ENCODE measurements at places on chromosomes 12 and 14. TPM values are rescaled to one million over a fixed set of nuclear protein-coding genes. Genes with fewer than 3 reads are reported as not detected.

GRCh38 chr14:56854325-56854724, 44.0 kb upstream of the OTX2 start:
- H3K4me3 ChIP-seq: no peak overlapping the region
- no peak for DNase-seq
- no peak overlapping the region for H3K27ac ChIP-seq
- H3K4me1 ChIP-seq: no peaks in the 10 kb centered on the region

DNA sequence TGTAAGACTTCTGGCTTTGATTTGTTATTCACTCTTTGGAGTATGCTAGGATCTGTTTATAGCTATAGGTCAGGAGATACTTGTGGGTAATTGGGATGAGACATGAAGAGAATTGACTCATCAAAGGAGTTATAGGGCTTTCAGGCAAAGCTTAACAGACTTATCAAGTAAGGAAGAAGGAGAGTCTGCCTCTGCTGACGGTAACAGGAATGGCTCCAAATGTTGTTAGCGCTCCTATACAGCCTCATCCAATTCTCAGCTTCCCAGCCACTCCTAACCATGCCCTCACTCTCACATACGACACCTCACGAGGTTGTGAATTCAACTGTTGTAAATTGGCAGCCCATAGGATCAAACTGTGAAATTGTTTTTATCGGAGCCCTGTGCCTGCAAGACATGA, 140.5 kb downstream of the KCNA5 start:
- no peak overlapping the region for H3K27ac ChIP-seq
- no peak overlapping the region for H3K4me3 ChIP-seq
- no peak for DNase-seq
- H3K36me3 ChIP-seq: no peaks in the 10 kb centered on the region

GRCh38 chr14:81837304-81837703, 303.7 kb upstream of the SEL1L start:
- DNase-seq: no peak
- H3K27ac ChIP-seq: no peak overlapping the region
- H3K4me3 ChIP-seq: no peak overlapping the region
- no peaks in the 10 kb centered on the region for H3K27me3 ChIP-seq

DNA sequence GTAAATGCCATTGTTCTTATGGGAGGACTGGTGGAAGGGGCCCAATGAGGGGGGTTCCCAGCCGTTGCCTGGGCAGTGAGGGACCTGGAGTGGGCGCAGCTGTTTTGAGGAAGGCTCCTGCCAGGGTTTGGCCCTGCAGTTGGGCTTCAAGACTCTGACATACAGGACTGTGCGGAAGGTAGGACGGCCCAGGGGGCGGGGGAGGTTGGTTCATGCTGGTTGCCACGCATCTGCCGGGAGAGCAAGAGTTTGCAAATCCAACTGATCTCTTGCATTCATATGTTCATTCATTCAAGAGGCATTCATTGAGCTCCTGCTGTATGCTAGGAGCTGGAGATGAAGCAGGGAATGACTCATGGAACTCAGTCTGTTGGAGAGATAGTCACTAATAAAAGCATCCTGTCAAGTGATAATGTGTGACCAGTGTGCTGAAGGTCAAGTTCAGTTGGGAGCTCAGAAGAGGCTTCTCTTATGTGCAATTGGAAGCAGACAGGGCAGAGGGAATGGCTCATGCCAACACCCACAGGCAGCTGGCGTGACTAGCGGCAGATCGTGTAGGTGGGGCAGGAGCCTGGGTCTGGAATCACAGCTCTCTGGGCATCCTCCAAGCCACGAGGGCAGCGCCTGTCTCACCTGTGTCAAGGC, 7.8 kb downstream of the SH2B3 start:
- H3K36me3 ChIP-seq: peaks cover 19% of the 10 kb centered on the region
- H3K4me3 ChIP-seq: no peak overlapping the region

DNA sequence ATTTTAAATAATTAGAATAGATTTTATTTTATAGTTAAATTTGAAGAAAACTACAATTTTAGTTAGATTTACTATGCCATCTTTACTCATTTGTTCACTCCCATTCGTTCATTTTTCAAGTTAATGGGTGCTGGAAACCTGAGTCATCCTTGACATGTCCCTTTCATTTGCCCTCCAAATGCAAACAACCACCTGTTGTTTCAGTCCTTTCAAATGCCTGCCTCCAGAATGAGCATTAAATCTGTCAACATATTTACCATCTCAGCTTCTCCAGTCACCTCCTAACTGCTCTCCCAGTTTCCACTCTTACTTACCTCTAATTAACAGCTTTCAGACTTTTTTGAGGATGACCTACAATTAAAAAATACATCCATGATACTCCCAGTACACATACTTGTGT, 375.5 kb downstream of the RAD51B start:
- no peak overlapping the region for H3K27ac ChIP-seq
- H3K27me3 ChIP-seq: no peaks in the 10 kb centered on the region
- no peak overlapping the region for H3K4me3 ChIP-seq
- peaks cover 10% of the 10 kb centered on the region for H3K36me3 ChIP-seq
- H3K4me1 ChIP-seq: peaks cover 12% of the 10 kb centered on the region
- no peak for DNase-seq

DNA sequence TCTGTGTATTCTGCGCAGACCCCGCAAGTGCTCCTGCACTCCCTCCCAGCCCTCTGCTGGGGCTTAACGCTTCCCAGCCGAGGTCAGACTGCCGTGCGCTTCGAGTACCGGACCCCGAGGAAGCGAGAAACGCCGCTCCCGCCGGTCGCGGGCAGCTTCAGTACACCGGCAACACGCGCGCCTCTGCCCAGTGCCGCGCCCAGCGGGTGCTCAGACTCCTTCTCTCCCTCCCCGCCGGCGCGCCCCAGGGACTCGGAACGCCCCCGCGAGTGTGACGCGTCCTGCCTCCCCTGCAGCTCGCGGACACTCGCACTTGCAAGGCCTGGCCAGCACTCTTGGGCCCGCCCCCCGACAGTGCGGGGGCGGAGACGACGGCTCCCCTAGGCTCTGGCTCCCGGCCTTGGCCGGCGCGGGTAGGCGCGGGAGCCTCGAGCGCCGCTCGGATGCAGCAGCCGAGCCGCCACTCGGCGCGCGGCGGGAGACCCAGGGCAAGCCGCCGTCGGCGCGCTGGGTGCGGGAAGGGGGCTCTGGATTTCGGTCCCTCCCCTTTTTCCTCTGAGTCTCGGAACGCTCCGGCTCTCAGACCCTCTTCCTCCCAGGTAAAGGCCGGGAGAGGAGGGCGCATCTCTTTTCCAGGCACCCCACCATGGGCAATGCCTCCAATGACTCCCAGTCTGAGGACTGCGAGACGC, at the start of gene PTGER2:
TSS of gene PTGER2 (plus strand) at position 410 of the 692 bp plus-strand sequence. CDS start at position 647, 237 bp downstream.
- H3K27ac ChIP-seq: peak within 1 kb of the TSS; percentile 97
- peaks cover 77% of the 10 kb centered on the region for H3K36me3 ChIP-seq
- H3K4me3 ChIP-seq: peak within 1 kb of the TSS; percentile 97
- no peaks in the 10 kb centered on the region for H3K27me3 ChIP-seq
- peak; percentile 94 for DNase-seq

GRCh38 chr12:94099632-94100031, 48.7 kb upstream of the PLXNC1 start:
- H3K4me3 ChIP-seq: no peak overlapping the region
- H3K27ac ChIP-seq: no peak overlapping the region
- no peak for DNase-seq
- H3K27me3 ChIP-seq: peaks cover 15% of the 10 kb centered on the region

DNA sequence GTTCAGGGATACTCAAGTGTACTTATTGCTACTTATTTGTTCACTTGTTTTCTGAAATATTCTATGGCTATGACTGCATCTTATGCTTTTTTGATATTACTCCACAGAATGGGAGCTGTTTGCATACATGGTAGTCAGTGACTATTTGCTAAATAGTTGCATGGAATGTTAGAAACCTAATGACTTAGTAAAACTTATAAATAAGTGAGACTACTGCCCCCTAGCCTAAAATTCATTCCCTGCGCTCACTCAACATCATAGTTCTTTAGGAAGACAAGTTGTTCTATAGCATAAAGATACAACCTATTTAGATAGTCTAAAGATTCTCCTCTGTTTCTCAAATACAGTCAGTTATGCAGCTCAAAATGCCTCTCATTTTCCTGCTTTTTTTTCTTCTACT, 305.5 kb downstream of the CEP128 start:
- no peaks in the 10 kb centered on the region for H3K4me1 ChIP-seq
- no peak for DNase-seq
- no peaks in the 10 kb centered on the region for H3K36me3 ChIP-seq
- H3K4me3 ChIP-seq: no peak overlapping the region
- H3K27me3 ChIP-seq: no peaks in the 10 kb centered on the region

DNA sequence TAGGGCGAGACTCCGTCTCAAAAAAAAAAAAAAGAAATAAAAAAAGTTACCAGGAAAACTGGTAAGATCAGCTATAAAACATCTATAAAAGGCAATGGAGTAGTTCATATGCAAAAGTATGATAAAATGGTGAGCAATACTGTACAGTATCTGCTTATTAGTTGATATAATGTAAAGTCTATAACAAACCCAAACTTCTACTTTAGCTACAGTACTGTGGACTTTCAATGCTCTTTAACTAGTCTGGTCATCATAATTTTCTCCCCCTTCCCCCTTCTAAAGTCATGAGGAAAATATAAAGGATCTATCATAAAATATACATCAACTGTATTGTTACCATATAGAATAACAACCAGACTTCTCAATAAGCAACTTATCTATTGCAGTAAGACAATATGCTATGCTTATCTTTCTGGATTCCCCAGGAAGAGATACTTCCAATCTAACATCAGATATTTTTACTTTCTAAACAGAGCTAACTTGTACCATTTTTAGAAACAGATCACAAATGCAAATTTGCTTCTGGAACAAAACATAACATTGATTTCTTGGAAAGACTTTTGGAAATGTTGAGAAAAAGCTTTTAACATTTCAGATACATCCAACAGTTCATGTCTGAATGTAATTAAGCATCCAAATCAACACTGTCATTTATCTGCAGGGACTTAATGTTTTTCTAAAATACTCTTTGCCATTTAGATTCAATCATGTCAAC, 43.8 kb downstream of the MDM2 start:
- H3K4me3 ChIP-seq: no peak overlapping the region
- no peaks in the 10 kb centered on the region for H3K4me1 ChIP-seq
- no peak overlapping the region for H3K27ac ChIP-seq
- no peaks in the 10 kb centered on the region for H3K36me3 ChIP-seq
- peaks cover 5% of the 10 kb centered on the region for H3K27me3 ChIP-seq
- no peak for DNase-seq

- H3K4me3 ChIP-seq: no peak overlapping the region
- peaks cover 1% of the 10 kb centered on the region for H3K36me3 ChIP-seq
- DNase-seq: no peak
- no peak overlapping the region for H3K27ac ChIP-seq
- peaks cover 37% of the 10 kb centered on the region for H3K4me1 ChIP-seq
Measured at GRCh38 chr12:54430471-54431069, 11.5 kb upstream of the ITGA5 start.

- DNase-seq: no peak
- H3K27ac ChIP-seq: peak overlapping the region; percentile 93
- H3K4me1 ChIP-seq: peaks cover 64% of the 10 kb centered on the region
- H3K36me3 ChIP-seq: peaks cover 24% of the 10 kb centered on the region
Measured at GRCh38 chr12:47882781-47883546, 21.8 kb downstream of the VDR start.

Gene MSI1
- total RNA-seq: not detected

Gene LHX5
- not detected for total RNA-seq

Gene KRT78
- not detected for total RNA-seq

Gene BATF
- total RNA-seq: 31.3 TPM

Gene MAX
- 155 TPM for total RNA-seq
